Lower lobe of right lung (tissue), 2 donors: ENCODE measurements at places on chromosomes 2 and 18. TPM values are rescaled to one million over a fixed set of nuclear protein-coding genes. Genes with fewer than 3 reads are reported as not detected.

DNA sequence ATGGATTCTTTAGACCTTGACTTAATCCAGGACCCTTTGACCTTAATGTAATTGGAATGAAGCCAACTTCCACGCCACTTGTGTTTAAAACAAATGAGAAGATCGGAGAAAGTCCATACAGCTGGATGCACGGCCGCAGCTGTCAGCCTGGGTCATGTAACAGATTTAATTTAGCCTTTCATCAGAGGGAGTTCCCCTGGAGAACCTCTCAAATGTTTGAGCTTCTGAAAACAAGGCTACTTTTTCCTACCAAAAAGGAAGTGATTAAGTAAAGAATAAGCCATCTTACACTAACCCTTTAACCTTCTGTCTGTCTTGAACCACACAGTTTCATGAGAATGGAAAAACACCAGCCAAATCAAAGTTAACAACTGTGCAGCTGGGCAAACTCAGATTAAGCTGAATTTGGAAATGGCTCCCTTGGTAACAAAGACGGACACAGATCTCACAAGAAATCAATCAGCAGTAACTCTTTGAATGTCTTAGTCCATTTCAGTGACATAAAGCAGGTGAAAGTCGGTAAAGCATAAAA, 103.6 kb downstream of the DOCK10 start:
- H3K27me3 ChIP-seq: no peaks in the 10 kb centered on the region
- no peaks in the 10 kb centered on the region for H3K36me3 ChIP-seq
- H3K4me1 ChIP-seq: peaks cover 23% of the 10 kb centered on the region
- no peak for DNase-seq
- H3K27ac ChIP-seq: peak overlapping the region; percentile 0

KCNK3 gene
- total RNA-seq: 26.8 TPM

DNA sequence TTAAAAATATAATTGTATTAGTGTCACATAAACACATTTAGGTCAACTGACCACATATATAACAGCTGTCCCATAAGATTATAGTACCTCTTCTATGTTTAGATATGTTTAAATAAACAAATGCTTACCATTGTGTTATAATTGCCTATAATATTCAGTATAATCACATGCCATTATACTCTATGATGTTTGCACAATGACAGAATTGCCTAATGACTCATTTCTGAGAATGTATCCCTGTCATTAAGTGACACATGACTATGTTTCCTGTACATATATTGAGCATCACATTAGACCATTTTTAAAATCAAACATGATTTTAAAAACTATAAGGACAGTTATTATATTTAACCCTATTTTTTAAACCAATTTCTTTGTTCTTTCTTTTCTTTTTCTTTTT, 89.8 kb downstream of the HS6ST1 start:
- H3K36me3 ChIP-seq: no peaks in the 10 kb centered on the region
- no peak for DNase-seq
- peaks cover 8% of the 10 kb centered on the region for H3K4me1 ChIP-seq

CCDC88A gene
- total RNA-seq: 119 TPM

DNA sequence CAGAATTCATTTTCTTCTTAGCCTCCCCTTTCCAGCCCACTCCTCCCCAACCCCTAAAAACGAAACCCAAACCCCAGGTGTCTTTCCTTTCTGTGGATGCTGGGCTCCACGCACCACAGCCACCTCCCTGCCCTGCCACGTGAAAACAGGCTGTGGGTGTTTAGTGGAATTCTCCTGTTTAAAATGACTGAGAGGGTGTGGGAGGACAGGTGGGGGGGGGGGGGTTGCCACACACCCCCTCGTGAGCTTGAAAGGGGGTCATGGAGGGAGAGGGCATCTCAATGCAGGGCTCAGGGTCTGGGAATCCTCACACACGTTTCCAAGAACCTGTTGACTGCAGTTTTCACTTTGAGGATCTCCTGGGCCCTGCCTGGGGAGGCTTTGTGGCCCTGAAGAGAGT, 110.3 kb downstream of the FAM210A start:
- no peak overlapping the region for H3K4me3 ChIP-seq
- H3K36me3 ChIP-seq: no peaks in the 10 kb centered on the region
- no peak overlapping the region for H3K27ac ChIP-seq
- peaks cover 28% of the 10 kb centered on the region for H3K4me1 ChIP-seq

RUFY4 gene
- total RNA-seq: not detected

REG3G gene
- total RNA-seq: not detected

GRCh38 chr2:218252509-218253231, 8.1 kb upstream of the GPBAR1 start:
- no peak for DNase-seq
- H3K4me1 ChIP-seq: peaks cover 11% of the 10 kb centered on the region
- H3K27me3 ChIP-seq: no peaks in the 10 kb centered on the region
- H3K4me3 ChIP-seq: no peak overlapping the region

CKAP2L gene
- 1.3 TPM for total RNA-seq

DNA sequence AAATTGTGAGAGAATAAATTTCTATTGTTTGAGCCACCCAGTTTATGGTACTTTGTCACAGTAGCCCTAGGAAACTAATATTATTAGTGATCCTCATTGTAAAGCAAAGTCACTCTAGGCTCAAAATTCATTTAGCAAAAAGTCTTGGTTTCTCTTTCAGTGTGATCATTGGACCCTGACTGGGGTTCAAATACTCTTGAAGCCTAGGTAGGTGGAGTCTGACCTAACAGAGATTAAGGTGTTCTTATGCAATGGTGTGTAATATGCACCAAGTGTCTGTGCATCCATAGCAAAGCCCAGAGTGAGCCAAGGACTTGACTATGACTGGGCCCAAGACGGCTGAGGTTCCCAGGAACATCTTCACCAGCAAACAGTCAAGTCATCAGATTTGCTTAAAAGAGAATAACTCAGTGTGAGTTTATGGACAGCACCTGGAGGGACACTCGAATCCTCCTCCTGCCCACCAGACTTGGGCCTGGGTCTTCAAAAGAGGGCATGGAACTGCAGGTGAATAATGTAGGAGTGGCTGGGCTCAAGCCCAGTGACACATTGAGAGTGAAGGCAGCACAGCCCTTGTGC, 51.1 kb upstream of the BCL11A start:
- DNase-seq: no peak
- no peaks in the 10 kb centered on the region for H3K36me3 ChIP-seq
- no peaks in the 10 kb centered on the region for H3K4me1 ChIP-seq
- no peak overlapping the region for H3K4me3 ChIP-seq
- no peaks in the 10 kb centered on the region for H3K27me3 ChIP-seq

- no peak overlapping the region for H3K27ac ChIP-seq
- no peaks in the 10 kb centered on the region for H3K4me1 ChIP-seq
- no peaks in the 10 kb centered on the region for H3K27me3 ChIP-seq
- no peaks in the 10 kb centered on the region for H3K36me3 ChIP-seq
- no peak overlapping the region for H3K4me3 ChIP-seq
Measured at GRCh38 chr2:133532919-133533318, 35.3 kb downstream of the NCKAP5 start.

- no peak overlapping the region for H3K27ac ChIP-seq
- no peak overlapping the region for H3K4me3 ChIP-seq
- no peaks in the 10 kb centered on the region for H3K36me3 ChIP-seq
- DNase-seq: no peak
- no peaks in the 10 kb centered on the region for H3K4me1 ChIP-seq
Measured at GRCh38 chr2:78757640-78758039, 267.9 kb upstream of the REG3G start.

- H3K27me3 ChIP-seq: no peaks in the 10 kb centered on the region
- no peaks in the 10 kb centered on the region for H3K36me3 ChIP-seq
- peaks cover 64% of the 10 kb centered on the region for H3K4me1 ChIP-seq
- H3K27ac ChIP-seq: peak overlapping the region; percentile 2
- no peak for DNase-seq
Measured at GRCh38 chr2:65367524-65367923, 64.9 kb downstream of the SPRED2 start.

LAMA1 gene
- total RNA-seq: 0.65 TPM
